Transverse colon (tissue), 4 donors: ENCODE measurements at places on chromosomes 6 and 20. TPM values are rescaled to one million over a fixed set of nuclear protein-coding genes. Genes with fewer than 3 reads are reported as not detected.

The LY6G6F gene
- total RNA-seq = not detected

- peak; percentile 82 for DNase-seq
These were observed 25.3 kb downstream of the TBC1D7 start for GRCh38 chr6:13302751-13303667.

DNA sequence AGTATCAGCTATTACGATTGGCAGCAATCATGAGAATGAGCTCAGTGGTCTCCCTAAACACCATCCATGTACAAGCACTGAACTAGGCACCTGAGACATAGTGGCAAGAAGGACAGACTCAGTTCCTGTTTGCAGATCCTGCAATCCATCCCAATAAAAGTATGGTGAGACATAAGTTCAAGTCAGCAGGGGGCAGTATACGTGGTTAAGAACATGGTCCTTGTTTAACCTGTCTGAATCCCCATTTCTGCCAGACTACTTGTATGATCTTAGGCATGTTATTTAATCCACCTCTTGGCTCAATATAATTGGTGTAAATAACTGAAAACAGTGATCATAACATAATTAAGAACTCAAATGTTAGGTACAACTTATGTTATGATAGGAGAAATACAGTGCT is 33.2 kb upstream of the PNISR start:
- no peak for DNase-seq

DNA sequence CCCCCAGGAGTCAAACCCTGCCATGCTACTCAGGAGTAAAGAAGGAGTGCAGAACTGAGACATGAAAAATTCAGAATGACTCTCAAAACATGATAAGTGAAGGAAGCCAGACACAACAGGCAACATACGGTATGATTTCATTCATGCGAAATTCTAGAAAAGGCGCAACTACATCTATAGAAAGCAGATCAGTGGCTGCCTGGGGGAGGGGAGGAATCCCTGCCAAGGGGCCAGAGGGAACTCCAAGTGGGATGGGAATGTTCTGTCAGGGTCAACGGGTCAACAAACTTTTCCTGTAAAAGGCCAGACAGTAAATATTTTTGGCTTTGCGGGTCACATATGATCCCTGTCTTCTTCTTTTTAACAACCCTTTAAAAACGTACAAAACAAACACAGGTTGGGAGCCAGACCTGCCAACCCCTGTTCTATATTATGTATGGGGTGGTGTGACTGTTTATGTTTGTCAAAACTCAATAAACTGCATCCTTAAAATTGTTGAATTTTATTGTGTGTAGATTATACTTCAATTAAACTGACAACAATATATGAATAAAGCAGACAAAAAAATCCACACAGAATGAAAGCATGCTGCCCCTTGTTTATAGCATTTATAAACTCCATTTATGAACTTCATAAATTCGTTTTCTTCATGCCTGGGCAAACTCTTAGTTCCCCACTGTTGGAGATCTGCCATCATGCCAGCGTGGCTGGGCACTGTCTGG is 56.6 kb upstream of the TRAF3IP2 start:
- no peak for DNase-seq

The BEND6 gene
- total RNA-seq = 0.79 TPM

GRCh38 chr20:16028923-16029322 is 544.3 kb downstream of the KIF16B start:
- no peak for DNase-seq

GRCh38 chr6:71080826-71081225 is 124.0 kb upstream of the B3GAT2 start:
- DNase-seq = no peak

The SLC22A2 gene
- not detected for total RNA-seq

- no peak for DNase-seq
These were observed 32.7 kb upstream of the PROKR2 start for GRCh38 chr20:5349448-5349847.

DNA sequence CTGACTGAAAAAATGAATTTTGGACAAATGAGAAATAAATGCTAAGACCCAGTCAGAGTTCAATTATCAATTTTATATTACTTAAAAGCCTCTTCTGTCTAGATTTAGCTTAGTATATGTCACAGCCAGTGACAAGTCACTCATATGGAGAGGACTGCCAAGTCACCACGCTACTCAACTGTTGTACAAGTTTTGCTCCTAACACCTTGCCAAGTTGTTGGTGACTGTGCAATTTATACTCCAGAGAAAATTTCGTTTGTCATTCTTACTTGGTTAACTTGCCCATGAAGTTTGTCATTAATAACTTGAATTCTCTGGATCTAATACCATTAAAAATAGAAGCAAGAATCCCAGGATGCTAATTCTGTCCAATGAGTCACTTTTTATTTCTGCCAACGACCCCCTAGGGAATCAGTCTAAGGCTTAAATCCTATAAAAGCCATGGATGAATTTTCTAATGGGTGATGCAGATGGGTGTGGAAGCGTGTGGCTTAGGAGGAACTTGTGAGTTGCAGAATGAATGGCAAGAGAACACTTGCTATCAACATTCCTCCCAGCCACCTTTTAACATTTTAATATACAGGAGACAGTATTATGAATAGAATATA is 30.4 kb upstream of the FBXO30 start:
- no peak for DNase-seq

The SALL4 gene
- total RNA-seq = not detected

GRCh38 chr6:130975325-130975724 is 87.7 kb downstream of the EPB41L2 start:
- no peak for DNase-seq

- DNase-seq = peak; percentile 23
These were observed 335.4 kb downstream of the COL12A1 start for GRCh38 chr6:74870403-74870802.

DNA sequence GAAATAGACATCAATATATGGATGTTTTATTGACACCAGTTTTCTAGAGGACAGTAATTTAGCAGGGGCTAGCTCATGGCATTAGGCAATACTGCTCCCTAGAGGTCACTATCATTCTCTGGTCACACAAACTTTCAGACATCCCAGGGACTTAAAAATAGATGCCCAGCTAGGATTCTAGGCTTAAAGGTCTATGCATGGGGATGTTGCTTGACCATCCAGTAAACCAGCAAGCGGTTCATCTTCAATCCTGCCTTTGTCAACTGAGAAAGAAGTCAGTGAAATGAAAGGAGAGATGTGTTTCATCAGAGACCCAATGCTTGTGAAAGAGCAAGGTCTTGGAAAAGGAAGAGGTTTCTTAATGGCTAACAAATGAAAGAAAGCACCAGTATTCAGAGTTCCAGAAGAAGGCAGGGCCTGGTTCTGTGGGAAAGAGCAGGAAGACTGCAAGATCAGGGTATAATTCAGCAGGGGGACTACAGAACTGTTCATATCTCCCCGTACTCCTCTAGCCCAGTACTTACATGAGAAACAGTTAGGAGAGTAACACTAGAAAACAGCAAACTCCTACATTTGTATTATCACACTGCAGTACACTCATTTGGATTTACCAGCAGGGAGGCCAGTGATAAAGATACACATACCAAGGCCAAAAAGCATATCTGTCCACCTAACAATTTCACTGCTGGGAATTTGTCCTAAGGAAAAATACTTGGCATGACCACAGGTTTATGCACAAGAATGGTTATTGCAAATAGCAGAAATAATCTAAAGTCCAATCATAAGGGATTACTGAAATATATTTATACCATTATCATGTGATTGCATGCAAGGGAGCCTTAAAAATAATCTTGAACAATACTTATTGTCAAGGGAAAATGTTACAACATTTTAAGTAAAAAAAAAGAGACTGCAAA is 151.4 kb upstream of the LAMA2 start:
- no peak for DNase-seq

DNA sequence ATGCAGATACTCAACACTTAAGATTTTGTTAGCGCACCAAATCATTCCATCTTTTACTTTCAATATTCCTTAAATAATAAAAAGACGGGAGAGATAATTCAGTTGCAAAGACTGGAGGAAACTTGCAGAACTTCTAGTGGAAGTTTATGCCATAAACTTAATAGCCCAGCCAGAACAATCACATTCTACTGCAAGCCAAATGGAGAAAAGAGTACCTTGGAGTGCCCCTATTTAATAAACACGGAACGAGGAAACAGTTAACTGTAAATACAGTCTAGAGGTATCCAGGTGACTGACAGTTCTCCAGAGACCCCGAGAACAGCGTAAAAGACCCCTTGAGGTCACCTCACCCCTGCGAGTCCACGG is 635 bp downstream of the SLC35B3 start:
- DNase-seq = no peak

DNA sequence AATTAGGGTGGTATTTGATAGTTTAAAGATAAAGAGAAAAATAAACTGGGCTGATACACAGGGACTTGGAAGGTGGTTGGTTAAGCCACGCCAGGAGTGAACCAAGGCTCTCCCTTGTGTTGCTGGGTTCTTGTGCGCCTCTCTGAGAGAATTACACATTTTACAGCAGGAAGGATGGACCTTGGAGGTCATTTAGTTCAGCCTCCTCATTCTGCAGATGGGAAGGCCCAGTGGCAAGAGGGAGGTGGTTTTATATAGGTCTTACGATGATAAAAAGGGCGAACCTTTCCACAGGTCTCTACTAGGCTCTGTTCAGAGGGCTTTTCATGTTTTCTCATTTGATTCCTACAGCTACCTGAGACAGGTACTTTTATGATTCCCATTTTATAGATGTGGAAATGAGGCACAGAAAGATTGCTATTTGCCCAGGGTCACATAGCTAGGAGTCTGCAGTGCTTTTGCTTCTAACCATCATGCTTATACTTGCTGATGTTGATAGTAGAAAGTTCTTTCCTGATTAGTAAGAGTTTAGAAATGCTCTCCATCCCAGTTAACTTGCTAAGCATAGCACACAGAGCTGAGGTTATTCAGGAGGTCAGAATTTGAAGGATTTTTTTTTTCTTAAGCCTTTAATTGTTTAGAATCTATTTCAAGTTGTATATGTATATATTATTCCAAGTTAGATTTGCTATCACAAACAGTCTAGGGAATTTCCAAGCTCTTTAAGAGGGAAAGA is 12.8 kb downstream of the HIVEP1 start:
- DNase-seq = no peak

GRCh38 chr20:54339093-54339492 is 131.2 kb downstream of the PFDN4 start:
- no peak for DNase-seq

DNA sequence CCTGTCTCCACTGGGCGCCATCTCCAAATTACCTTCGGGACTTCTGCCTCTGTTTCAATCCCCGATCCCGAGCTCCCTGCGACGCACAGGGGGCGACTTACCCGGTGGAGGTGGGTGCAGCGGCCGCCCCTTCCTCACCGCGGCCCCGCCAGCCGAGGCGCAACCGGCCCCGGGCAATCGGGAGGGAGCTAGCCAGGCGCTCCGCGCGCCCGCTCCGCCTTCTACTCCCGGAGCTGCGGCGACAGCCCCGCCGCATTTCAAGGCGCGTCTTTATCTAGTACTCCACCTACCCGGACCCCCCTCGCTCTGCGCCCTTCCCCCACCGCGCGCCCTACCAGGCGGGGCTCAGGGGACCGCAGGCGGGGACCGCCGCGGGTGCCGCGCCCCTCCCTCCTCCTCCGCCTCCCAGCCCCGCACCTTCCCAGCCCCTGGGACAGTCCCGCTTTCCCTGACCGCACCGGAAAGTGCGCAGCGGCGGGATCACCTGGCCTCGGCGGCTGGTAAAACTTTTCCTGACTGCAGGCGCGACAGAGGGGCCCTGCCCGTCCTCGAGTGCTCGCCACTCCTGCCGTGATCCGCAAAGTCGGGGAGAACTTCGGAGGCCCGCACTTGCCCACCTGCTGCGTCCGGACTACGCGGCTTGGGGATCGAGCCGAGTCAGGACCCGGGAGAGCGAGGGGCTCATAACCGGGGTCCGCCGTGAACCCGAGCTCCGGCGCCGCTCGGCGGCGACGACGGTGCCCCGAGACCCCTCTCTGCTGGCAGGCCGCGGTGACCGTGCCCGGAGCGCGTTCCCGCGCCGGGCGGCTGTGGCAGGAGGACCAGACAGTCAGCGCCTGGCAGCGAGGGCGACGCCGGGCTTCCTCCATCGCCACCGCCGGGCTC is 8.0 kb upstream of the NKX2-2 start:
- no peak for DNase-seq

DNA sequence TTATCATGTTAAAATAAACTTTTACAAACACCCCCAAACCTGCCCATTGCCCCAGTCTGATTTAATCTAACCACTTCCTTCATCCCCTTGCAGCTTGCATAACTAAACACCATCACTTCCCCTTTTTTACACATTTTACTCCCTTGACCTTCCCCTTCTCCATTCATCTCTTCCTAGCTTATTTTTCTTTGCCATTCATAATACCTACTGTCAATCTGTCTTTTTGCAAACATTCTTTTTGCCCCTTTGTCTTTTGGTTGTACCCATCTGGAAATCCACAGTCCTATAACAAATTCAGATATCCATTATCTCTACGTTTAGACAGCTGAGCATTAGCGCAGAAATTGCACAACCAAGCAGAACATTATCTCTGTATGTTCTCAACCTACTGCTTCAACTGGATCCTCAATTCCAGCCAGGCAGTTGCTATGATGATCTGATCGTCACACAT is 51.2 kb downstream of the C6orf52 start:
- DNase-seq = no peak

GRCh38 chr6:125528621-125529041 is 220.8 kb upstream of the HEY2 start:
- DNase-seq = no peak

DNA sequence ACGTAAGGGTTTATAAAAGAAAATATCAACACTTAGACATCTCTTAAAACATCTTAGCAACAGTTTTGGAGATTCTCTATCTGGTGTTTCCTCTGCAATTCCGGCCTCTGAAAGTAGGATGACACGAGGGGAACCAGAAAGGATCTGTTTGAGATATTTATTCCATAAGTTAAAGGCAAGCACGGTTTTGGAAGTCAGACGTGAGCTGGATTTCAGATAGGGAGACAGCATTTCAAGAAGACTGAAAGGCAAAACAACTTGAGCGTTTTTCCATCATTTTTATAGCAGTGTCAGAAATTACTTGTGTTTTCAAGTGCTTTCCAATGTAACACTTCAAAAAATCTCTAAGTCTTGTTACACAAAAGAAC is 52.9 kb upstream of the BTN3A2 start:
- no peak for DNase-seq

DNA sequence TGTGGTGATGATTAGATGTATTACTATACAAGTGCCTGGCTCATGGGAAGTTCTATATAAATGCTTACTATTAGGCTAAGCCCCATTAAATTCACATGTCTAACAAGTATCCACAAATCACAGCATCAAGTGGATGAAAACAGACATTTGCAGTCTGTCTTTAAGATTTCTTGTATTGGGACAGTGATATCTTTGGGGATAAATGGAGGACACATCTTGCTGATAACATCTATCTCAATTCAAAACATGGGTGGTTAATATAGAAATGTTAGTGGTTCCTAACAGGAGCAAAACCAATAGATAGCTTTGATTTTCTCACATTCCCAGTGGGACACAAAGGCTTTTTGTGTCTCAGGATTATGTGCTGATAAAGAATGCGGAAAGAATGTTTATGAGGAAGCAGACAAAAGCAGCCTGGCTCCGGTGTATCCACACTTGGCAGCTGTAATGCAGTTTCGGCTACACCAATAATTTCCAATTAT is 29.3 kb downstream of the PTPRK start:
- peak; percentile 29 for DNase-seq

GRCh38 chr6:6806844-6807518 is 218.5 kb downstream of the LY86 start:
- DNase-seq = peak; percentile 39

The AMD1 gene
- 78.6 TPM for total RNA-seq

GRCh38 chr6:1597924-1598323 is 11.8 kb upstream of the FOXC1 start:
- no peak for DNase-seq

The SSTR4 gene
- total RNA-seq = not detected

- no peak for DNase-seq
These were observed 446.3 kb downstream of the PREX1 start for GRCh38 chr20:48381353-48382120.

The NNAT gene
- total RNA-seq = 16.5 TPM

- peak; percentile 27 for DNase-seq
These were observed 539.4 kb upstream of the JARID2 start for GRCh38 chr6:14706378-14706929.
